Femur (tissue), 1 donor: ENCODE measurements at places on chromosomes 5 and 9.

- DNase-seq = no peak
Measured at GRCh38 chr5:61000887-61001286, 55.9 kb downstream of the NDUFAF2 start.

- no peak for DNase-seq
Measured at GRCh38 chr5:154837009-154837901, 13.1 kb downstream of the FAXDC2 start.

GRCh38 chr5:56148453-56148971, 84.6 kb downstream of the ANKRD55 start:
- DNase-seq = no peak

DNA sequence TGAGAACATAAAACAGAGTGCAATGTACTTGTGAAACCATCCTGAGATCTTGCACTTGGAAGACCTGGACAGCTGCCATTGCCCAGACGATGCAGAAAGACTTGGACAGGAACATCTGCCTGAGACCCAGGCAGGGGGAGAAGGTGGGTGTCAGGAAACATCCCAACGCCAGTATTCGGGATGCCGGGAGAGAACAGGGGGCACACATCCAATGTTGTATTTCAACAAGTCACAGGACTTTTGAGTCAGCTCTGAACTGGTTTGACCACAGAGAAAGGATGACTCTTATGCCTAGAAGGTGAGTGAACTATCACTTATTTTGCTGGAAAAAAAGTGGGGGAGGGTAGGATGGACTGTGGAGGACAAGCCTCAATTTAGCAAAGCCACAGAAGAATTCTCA, 124.6 kb downstream of the ROR2 start:
- DNase-seq = no peak

GRCh38 chr9:34512131-34513078, 10.4 kb downstream of the ENHO start:
- DNase-seq = no peak

DNA sequence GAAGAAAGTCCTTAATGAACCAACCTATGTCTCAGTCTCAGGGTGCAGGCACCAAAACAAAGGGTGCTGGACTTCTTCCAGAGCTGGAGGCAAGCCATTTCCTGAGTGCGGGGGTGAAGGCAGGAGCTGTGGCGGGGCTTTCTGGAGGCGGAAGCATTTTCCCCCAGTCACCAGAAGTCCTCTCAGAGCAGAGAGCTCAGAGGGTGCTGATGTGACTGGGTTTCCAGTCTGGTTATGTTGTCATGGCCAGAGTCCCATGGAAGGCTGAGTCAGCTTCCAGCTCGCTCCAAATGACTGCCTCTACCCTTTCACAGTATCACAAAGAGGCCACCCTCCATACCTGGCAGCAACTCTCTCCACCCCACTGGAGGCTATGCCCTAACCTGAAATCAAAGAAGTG, 86.0 kb downstream of the TRPC7 start:
- DNase-seq = no peak
